ENCODE measurements at places on chromosomes 6 and 20.

DNA sequence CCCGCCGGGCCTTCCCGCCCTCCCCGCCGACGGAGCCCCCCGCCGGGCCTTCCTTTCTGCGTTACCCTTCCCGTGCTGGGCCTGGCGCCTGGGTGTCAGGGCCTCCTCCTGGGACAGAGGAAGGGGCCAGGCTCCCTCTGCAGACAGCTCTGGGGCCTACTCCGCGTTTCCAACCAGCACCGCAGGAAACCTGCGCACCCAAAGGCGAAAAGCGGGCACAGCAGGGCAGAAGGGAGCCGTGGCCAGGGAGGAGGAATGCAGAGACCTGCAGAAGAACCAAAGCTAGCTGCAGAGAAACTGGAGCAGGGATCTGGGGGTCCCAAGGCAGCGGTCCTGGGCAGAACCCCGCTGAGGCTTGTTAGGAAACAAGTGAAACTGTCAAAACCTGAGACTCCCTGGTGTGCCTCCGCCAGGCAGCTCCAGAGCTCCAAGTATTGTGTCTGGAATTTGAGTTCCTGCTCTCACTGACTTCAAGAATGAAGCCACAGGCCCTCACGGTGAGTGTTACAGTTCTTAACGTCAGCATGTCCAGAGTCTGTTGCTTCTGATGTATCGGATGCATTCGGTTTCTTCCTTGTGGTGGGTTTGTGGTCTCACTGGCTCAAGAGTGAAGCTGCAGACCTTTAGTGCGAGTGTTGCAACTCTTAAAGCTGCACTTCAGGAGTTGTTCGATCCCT lies 33.3 kb downstream of the IRF4 start:
- DNase-seq = no peak

DNA sequence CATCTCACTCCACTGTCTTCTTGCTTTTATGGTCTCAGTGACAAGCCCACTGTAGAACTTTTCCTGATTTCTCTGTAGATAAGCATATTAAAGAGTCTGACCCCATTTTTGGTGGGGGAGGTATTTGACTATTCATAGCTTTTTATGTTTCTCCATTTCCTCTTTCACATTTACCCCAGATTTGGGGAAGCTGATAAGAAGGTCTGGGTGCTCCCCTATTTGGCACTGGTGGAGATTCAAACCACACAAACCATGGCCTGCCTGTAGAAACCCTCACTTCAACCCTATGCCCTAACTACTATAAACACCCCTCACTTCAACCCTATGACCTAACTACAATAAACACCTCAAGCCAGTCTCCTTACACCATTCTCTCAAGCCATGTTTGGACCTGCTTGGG lies 196.2 kb upstream of the SYNDIG1 start:
- no peak for DNase-seq

DNA sequence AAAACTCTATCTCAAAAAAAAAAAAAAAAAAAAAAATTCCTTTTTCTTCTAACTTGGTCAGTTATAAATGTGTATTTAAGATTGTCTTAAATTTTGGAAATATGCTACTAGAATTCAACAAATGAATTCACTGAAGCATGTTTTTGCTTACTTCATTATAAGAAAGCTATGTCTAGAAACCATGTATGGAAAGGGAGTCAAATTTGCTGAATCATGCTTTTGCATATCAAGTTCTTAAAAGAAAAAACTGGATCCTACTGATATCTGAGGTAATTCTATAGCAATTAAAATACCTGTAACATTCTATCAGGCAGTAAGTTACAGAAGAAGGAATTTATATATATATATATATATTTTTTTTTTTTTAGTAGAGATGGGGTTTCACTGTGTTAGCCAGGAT lies 27.7 kb downstream of the AKIRIN2 start:
- DNase-seq = no peak

DNA sequence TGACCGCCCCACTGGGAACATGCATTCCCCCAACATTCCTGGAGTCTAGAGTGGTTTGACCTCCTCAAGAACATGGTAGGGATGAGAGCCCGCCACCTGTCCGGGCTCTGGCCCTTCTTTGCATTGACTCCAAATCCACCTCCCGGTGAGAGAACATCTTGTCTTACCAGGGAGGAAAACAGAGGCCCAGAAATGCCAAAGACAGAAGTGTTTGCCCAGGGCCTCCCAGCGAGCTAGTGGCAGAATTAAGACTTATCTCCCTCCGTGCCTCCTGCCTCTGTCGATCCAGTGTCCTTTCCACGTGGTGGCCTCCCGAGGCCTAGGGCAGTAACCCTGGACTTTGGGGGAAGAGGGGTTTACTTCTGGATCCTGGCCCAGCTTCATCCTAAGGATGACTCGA lies 134.8 kb downstream of the JPH2 start:
- DNase-seq = no peak
